Transverse colon (tissue), 4 donors: ENCODE measurements at places on chromosomes 16 and 17.

DNA sequence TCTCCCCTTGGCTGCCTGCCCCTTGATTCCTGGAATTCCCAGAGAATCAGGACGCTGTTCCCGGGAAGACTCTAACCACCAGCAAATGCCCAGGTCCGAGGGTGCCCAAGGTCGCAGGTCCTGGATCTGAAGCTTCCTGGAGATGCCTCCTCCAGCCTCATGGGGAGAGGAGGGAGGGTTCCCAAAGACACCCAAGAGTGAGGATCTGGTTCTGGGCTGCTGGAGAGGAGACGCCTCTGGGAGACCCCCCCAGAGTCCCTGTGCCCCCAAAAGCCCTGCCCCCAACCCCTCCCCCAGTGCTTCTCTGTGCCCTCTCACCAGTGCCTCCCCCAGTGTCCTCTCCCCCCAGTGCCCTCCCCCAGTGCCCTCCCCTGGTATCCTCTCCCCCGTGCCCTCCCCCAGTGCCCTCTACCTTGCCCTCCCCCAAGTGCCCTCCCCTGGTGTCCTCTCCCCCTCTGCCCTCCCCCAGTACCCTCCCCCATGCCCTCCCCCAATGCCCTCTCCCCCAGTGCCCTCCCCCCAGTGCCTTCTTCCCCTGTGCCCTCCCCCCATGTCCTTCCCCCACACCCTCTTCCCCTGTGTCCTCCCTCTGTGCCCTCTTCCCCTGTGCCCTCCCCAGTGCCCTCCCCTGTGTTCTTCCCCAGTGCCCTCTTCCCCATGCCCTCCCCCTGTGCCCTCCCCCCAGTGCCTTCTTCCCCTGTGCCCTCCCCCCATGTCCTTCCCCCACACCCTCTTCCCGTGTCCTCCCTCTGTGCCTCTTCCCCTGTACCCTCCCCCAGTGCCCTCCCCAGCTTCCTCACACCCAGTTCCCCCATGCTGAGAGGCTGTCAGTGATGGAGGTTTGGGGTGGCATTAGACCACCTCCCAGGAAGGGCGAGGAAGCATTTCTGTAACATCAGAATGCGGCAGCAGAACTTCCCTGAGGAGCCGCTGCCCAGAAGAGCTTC, 6.3 kb upstream of the SECTM1 start:
- no peak for DNase-seq

DNA sequence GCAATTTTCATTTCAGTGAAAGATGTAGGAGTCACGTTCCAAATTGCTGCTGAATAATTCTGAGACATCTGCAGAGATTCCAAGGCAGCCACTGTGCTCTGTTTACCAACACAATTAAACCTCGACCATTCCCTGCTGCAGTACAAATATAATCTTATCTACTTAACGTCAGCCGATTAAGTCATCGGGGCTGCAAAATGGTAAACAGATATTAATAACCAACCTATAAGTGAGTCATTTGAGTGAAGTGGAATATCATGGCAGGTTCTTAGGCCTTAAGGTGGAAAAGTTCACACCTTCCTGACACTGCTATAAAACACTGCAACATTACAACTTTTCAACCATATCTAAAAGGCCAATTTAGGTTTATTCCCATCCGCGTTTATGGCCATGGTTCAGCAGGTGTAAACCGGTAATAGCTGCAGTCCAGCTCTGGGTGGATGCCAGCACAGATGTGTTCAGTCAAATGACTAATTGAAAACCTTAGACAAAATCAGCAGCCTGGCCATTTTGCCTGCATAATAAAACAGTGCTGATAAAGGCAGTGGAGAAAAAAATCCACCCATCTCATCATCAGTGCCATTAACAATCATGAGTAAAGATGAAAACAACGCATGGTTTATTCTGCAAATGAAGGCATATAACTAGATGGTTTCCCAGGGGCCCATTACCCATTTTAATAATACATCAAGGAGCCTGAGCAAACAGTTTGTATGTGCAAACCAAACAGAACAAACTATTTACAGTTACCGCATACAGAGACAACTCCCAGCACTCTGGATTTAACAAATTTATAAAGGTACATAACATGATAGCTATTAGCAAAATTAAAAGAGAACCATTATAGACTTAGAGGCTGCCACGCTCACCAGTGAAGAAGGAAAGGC, 202.9 kb upstream of the IRX3 start:
- peak; percentile 82 for DNase-seq

DNA sequence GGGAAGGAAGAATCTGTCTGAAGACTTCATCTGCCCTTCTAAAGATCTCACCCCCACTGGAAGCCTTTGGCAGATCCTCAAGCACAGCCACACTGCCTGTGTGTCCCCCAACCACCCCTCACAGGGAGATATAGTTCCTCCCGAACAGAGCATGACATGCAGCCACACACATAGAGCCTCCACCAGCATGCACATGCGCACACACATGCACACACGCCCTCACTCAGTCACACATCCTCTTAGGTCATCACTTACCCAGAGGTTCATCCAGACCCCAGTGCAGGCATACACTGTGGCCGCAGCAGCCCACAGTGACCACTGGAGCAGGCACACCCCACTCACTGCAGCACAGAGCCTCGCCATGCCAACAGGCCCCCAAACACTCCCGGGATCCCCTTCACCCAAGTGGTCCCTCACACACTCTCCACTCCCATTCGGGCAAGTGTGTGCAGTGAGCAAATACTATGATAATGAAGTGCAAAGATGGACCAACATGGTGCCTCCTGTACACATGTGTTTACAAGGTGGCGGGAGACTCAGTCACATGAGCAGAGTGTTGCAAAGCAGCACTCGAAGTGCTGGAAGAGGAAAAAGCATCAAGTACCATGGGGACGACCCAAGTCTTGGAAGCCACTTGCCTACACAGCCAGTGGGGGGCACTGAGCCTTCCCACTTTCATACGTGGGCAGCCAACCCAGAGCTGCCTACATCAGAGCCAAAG, 17.0 kb upstream of the SP6 start:
- DNase-seq = no peak

DNA sequence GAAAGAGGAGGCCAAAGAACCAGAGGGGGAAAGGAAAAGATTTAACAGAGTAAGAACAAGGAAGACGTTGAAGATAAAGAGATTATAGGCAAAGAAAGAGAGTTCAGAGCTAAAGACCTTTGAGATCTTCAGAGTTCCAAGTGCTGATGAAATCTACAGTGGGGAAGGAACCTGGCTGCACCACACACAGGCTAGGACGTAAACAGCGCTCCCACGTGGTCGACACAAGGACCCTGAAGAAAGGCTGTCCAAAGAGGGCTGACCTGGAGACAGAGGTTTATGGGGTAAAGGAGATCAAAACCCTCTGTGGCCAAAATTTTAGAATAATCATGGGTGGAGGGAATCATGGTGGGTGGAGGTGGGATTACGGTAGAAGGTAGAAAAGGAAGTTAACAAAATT, 121.6 kb downstream of the PMP22 start:
- DNase-seq = no peak

DNA sequence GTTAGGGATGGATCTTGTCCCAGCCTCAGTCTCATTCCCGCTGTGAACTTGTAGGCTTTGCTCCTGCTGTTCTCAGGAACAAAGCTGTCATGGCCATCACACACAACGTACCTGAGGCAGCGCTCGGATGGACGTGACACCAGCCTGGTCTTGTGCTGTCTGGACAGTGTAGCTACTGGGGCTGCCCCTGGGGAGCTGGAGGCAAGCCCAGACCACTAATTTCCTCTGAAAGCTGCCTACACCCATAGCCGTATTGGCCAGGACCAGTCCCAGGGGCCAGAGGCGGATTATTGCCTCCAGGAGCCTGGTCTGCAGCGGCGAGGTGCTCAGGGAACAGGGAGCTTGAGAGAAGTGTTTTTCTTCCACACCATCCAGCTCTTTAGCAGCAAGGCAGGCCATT, 11.7 kb downstream of the ZNHIT3 start:
- no peak for DNase-seq

GRCh38 chr17:12726131-12726530, 60.4 kb downstream of the MYOCD start:
- no peak for DNase-seq

DNA sequence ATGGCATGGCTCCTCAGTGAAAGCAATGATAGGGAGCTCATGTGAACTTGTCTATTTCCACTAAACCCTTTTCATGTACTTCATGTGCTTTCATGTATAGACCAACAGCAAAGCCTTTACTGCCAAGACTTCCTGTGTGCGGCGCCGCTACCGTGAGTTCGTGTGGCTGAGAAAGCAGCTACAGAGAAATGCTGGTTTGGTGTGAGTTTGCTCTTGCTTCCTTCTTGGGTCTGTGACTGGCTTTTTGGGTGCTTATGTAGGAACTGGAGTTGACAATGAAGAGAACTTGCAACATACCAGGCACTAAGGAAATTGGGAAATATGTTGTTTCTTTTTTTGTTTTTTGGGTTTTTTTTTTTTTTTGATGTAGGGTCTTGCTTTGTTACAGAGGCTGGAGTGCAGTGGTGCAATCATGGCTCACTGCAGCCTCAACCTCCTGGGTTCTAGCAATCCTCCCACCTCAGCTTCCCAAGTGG, 5.7 kb downstream of the SNX11 start:
- DNase-seq = no peak

DNA sequence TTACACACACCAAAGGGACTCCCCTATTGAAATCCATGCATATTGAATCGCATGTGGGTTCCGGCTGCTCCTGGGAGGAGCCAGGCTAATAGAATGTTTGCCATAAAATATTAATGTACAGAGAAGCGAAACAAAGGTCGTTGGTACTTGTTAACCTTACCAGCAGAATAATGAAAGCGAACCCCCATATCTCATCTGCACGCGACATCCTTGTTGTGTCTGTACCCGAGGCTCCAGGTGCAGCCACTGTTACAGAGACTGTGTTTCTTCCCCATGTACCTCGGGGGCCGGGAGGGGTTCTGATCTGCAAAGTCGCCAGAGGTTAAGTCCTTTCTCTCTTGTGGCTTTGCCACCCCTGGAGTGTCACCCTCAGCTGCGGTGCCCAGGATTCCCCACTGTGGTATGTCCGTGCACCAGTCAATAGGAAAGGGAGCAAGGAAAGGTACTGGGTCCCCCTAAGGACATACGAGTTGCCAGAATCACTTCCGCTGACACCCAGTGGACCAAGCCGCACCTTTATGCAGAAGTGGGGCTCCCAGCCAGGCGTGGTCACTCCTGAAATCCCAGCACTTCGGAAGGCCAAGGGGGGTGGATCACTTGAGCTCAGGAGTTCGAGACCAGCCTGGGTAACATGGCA, 2.2 kb downstream of the GAA start:
- no peak for DNase-seq

DNA sequence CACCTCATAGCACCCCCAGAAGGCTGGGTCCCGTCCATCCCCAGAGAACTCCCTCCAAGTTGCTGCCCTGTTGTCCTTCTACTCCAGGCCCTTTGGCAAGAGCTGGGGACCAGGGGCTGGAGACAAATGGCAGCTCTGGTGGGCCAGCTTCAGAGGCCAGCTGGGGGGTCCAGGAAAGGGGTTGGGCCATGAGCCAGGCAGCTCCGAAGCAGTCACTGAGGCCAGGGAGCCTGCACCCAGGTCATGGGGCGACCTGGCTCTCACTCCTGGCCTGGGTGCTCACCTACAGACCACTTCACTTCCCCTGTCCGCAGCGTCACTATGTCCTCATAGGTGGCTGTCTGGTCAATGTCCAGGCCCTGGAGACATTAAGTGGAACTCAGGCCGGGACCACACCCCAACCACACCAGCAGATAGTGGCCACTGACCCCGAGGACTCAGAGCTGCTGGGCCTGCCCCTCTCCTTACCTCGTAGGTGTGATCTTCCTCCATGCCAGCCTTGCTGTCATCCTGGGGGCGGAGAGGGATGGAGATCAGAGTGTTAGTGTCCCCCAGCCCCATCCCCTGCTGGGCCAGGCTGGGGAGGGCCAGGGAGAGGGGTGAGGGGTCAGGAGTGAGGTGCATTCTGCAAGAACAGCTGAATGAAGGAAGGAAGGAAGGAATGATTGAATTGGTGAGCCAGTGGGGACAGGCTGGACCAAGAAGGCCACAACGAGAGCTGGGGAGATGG, 3.0 kb downstream of the CD79B start:
- DNase-seq = no peak

- no peak for DNase-seq
Observed at GRCh38 chr16:89444151-89444723, 46.1 kb downstream of the ANKRD11 start.

DNA sequence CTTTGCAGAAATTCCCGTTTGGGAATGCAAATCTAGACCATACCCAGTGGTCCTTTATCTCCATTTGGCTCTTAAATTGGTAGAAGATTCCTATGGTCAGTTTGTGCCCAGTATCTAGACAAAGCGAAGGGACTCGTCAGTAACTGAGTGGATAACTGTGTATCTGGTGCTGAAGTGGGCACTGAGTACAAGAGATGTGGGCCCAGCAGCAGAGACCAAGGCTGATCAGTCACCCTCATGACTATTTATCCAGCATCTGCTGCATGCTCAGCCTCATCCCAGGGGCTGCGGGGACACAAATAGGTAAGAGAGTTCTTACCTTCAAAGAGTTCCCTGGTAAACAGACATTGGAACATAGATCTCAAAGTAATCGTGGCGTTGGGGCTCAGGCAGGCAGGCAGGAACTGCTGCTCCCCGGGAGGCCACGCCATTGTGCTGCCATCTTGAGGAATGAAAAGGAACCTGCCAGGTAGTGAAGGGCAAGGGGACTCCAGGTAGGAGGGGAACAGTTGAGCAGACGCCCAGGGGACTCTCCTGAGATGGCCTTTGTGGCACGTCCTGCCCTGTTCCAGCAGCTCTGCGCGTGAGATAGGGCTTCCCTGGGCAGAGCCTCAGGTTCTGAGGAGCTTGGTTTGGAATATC, 10.3 kb downstream of the NT5M start:
- DNase-seq = peak; percentile 70

GRCh38 chr17:60610473-60610872, 10.5 kb downstream of the PPM1D start:
- DNase-seq = no peak

- peak; percentile 64 for DNase-seq
Observed at GRCh38 chr17:78442648-78443218, 64.3 kb downstream of the PGS1 start.

DNA sequence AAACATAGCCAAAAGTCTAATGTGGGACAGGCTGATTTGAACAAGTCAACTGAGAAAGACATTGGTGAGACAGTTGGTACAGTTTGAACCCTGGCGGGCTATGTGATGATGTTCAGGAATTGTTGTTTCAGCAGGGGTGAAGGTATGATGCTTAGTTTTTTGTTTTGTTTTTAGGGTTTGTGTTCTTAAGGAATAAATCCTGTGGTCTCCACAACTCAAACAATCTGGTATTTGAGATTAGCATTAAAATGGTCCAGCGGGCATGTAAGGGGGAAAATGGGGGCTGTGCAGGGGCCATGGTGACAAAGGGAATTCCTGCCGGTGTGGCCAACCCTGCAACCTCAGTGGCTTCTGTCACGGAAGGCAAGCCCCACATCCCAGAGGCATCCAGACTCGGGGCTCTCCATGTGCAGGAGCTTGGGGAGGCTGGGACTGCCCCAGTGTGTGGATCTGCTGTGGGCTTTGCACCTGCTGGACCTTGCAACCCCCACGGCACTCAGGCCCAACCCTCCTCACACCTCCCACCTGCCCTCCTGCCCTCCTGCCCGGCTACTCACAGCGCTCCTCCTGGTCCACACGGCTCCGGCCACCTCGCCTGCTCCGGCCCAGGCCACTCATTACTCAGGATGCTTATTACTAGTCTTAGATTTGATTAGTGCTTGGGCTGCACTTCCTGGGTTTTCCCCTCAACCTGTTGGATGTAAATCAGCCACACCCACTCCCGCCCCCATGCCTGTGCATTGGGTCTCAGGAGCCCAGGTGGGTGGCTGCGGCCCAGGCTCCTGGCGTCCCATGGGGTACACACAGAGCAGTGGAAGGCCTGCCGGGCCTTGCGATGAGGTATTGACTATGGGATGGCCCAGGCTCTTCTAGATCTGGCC, at the start of gene TNFRSF13B:
Gene TNFRSF13B, minus strand, starts transcription at position 661 of the 881 bp plus-strand sequence. Its CDS starts 43 bp downstream, at position 618.
- DNase-seq = peak; percentile 55

GRCh38 chr17:37490638-37491614, 1.2 kb downstream of the DUSP14 start:
- DNase-seq = peak; percentile 28
